CD4-positive, alpha-beta T cell treated with Interleukin-4 for 4 hours (primary cell): ENCODE measurements at places on chromosomes 1 and 21.
A peak's percentile ranks its signal among the peaks of the same experiment; 100 is the strongest.

- DNase-seq: no peak
Measured at GRCh38 chr1:47184822-47185677, 4.8 kb downstream of the PDZK1IP1 start.

DNA sequence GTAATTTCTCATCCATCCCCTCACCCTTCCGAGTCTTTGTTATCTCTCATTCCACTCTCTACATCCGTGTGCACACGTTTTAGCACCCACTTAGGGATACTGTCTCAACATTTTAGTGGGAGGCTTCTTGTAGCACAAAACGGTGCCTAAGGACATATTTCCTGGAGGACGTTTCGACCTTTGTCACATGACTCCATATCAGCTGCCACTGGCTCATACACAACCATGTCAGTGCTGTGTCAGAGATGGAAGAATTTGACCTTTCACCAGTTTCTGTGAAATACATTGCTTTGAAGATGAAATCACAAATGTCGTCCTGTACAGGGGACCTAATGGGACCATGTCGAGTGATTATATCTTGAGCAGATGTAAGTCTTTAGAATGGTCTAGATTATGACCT lies 15.6 kb downstream of the B3GALT5 start:
- no peak for DNase-seq

GRCh38 chr1:83083589-83084224 lies 915.2 kb downstream of the TTLL7 start:
- DNase-seq: no peak

DNA sequence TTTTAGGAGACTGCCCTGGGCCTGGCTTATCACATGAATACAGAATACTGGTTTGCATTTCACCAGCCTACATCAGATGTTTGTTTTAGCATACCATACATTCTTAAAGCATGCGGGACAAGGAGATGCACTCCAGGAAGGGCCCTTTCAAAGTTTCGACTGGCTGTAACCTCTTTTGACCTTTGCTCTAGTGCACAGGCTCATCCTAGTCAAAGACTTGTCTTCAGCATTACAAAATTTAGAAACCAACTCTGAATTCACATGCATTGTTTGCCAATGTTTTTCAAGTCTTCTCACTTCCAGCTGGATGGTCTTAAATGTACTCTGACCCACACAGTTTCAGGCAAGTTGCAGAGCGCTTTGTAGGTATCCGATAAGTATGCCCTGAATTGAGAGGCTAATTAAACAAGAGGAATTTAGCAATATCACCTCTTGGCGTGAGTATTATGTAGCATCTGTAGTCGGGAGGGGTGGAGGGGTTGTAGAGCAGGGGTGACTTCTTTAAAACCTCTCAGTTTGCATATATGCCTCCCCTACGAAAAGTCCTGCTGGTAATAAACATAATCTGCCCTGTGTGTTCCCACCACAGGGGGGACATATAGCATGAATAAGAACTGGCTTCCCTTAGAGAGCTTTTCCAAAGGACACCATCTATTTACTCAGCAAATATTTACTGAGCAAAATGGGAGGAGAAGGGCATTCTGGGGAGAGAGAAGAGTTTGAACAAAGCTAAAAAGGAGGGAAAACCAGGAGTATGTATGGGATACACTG lies 24.4 kb upstream of the AHCYL1 start:
- no peak for DNase-seq

GRCh38 chr1:145795257-145795881 lies 28.5 kb downstream of the RNF115 start:
- no peak for DNase-seq

GRCh38 chr1:201276891-201277290 lies 6.4 kb upstream of the PKP1 start:
- no peak for DNase-seq

DNA sequence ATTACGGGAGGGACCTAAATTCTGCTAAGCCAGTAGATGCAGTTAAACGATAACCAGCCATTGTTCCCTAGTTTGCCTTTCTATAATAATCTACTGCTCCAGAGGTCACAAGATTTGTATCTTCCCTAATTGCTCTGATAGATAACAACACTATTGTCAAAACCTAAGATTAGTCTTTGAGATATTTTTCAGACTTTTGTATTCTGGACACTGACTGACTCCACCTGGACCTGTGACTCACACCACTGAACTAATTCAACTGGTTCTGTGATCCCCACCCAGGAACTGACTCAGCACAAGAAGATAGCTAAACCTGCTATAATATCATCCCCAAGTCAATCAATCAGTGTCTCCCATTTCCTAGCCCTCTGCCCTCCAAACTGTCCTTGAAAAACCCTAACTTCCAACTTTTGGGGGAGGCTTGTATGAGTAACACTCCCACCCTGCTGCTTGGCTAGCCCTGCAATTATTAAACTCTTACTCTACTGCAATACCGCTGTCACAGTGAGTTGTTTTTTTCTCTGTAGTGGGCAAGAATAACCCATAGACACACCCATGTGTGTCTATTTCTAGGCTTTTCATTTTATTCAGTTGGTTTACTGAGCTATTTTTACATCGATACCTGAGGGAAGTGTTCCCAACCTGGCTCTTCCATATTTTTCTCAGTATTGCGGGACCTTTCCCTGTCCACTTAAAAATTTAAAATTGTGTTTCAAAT lies 11.2 kb downstream of the KIFAP3 start:
- DNase-seq: no peak

DNA sequence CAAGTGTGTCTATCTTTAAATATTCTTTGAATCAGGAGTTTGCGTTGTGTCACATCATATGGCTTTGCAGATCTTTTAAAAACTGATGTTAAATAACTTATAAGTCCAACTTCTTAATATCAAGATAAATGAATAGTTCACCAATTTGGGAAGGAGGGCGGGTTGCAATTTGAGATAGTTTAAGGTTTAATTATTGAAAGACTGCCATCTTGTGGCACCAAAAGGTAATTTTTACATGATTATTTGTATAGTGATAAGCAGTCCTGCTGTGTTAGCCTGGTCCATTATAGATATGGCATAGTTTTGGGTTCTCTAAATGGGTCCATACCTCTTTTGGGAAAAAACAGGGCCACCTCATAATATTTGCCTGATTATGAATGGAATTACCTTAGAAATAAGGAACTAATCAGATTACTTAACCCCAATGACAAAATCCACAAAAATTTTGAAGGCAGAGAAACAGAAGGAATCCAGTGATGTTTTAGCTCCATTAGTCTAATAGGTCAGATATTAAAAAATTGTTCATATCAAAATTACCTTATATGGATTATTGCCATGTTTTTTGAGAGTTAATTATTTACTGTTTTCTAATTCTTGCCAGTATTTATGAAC lies 64.3 kb downstream of the PRKAA2 start:
- peak; percentile 41 for DNase-seq

GRCh38 chr1:111818081-111818480 lies 62.4 kb downstream of the DDX20 start:
- DNase-seq: no peak

DNA sequence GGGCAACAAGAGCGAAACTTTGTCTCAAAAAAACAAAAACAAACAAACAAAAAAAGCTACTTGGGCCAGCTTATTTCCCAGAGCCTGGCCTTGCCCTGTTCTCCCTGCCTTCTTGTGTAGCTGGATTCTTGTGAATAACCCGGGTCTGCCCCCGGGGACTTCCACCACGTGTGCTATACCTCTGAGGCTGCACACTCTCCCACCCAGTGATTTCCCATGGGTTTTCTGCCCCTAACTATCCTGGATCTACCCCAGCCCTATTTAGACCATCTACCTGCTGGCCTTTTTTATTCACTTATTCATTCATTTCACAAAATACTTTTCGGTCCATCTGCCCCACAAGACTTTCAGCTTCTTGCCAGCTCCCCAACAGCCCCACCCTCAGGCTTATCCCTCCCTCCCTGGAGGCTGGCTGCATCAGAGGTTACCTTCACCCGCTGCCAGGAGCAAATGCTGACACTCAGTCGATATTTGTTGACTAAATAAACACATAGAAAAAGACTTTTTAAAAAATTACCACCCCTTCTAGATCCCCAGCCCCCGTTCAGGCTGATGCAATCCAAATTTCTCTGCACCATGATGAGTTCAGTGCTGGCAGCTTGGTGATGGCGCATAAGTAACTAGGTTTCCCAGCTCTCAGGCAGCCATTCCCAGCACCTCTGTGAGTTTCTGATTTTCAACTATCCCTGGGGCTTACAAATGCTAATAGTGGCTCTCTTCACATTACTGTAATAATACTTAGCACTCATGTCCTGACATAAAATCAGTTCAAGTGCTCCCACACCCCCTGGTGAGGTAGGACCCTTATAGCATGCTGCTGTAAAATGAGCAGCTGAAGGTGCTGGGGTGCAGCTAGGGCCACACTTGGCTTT lies 30.7 kb upstream of the TARBP1 start:
- no peak for DNase-seq

GRCh38 chr1:198107091-198107501 lies 49.7 kb upstream of the NEK7 start:
- DNase-seq: no peak

DNA sequence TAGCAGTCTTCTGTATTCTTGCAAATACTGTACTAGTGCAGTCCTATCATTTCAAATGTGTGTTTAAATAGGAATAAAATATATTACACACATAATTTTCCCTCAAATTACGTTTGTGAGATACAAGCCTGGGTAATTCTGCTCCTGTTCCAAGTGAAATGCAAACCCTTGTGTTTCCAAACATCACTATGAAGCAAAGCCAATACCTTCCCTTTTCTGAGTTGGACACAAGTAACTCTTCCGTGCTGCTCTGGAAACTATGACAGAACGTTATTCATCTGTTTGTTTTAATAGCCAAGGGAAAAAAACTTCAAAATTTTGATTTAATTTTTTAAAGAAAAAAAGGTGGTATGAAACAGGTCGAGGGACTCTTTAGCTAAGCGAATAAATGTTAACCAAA lies 73.7 kb upstream of the UBE2U start:
- DNase-seq: no peak

DNA sequence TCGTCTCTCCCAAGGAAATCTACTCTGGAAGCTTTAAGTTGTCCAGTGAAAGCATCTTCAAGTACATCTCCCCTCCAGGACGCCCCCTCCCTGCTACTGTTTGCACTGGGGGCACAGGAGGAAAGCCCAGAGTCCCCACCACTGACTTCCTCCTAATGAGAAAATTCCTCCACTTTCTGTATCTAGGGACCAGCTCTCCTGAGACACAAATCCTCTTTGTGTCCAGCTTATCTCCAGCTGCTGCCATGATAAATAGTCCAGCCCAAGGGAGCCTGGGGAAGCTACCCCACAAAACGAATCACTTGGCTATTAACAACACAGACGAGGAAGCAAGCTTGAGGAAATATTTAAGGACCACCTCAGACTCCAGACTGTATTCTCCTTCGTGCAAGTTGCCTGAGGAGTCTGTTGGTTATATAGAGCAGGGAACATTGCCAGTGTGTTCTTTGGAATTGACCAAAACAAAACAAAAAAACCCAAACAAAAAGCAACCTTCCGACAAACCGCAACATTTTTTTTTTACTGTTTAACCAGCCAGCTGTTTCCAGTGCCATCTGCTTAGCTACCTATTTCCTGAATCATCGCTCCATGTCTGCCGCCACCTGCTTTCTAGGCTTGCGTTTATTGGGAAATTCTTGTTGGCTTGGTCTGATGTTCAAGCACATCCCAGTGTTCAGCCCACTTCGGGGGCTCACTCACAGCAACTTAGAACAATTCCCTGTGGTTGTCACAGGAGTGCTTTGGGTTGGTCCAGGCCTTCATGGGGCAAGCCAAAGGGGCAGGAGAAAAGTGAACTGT lies 7.7 kb downstream of the C1orf226 start:
- no peak for DNase-seq

- DNase-seq: peak; percentile 50
Measured at GRCh38 chr21:38244885-38245869, 11.6 kb upstream of the KCNJ15 start.

DNA sequence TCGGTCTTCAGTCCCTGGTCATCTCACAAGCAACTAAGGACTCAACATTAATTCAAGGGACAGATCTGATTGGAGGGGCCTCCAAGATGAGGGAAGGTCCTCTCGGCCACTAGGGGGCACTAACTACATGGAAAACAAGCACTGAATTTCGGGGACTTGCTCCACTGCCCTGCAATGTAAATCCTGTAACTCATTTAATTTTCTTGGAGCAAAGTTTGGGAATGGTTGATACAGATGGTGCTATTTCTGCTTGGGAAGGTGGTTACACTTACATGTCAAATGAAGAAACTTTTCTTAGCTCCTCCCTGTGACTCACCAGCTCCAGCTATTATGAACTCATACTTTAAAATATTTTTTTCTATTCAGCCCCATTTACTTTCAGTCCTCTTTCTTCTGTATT lies 97.4 kb upstream of the KCNJ15 start:
- DNase-seq: peak; percentile 41

DNA sequence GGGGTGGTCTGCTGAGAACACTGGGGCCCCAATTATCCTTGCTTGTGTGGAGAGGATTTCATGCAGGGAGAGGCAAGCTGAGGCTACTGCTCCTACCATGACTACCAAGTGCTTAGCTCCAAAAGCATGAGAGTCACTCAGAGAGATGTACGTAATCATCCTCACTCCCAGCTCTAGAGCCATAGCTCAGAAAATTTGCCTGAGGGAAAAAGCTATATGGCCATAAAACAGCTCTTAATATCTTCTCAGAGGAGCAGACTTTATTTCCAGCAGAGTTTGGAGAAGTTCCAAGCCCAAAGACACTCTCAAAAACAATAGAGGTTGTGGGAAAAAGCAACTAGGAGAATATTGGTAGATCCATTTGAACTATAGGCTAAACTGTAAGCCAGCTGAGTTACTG lies 106.4 kb upstream of the PBX1 start:
- no peak for DNase-seq

GRCh38 chr1:9892563-9893528 lies 17.2 kb downstream of the CTNNBIP1 start:
- peak; percentile 2 for DNase-seq

DNA sequence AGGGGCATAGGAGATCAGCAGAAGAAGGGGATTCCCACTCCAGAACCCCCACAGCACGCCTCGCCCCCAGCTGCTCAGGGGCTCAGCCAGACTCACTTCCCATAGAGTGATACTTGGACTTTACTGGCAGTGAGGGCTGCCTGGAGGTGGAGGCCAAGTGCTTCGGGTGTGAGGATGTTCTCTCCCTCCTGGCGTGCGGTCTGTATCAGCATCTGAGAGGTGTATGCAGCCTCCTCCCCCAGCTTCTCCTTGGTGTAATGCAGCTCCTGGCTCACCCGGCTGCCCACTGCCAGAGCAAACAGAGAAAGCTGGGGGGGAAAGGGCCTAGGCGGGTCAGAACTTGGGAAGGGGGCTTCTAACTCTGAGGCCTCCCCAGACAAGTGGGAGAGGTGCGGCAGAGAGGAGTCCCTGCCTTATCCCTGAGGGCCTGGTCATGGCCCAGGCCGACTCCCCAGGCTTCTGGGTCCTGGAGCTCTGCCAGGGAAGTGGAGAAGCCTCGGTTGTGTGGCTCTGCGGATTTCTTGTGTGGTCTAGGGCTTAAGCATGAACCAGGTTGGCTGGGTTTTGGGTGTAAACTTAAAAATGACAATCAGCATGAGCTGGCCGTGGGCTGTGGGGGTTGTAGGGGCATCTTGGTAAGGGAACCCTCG lies 10.9 kb downstream of the PTCH2 start:
- no peak for DNase-seq
